Muscle of back (tissue), 13 donors: ENCODE measurements at places on chromosomes 4 and X.

- peak; percentile 59 for DNase-seq
These were observed 78.3 kb upstream of the ATXN3L start for GRCh38 chrX:13397878-13398818.

GRCh38 chr4:37839426-37839825, 12.9 kb downstream of the PGM2 start:
- DNase-seq = no peak

DNA sequence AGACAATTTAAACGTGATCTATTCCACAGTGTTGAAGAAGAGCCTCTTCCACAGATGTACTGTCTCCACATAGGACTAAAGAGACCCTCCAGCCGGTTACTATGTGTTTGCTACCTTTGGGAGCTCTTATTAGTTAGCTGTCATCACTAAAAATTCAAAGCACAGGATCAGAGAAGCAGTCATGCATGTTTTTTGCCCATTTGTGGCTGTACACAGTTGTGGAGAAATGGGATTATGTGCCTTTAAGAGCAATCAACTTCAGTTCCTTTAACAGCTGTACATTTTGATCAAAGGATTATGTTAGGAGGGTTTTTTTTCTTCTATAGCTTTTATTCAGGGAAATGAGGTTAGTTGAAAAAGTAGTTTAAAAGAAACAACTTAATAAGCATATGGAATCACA, 149.0 kb upstream of the SPOCK3 start:
- DNase-seq = no peak

DNA sequence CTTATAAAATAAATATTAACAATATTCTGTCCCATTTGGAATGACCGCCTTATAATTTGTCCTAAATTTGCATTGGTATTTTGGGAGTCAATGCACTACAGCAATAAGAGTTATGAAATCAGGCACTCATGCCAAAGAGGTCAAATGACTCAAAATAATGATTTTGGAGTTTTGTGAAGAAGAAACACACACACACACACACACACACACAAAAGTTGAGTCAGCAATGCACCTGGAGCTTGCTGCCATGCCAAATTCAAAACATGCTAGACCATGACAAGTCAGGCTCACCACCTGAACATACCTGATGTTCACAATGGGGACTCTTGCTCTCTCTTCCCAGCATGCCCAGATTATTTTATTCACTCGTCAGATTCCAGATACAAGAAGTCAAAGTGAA, 56.7 kb downstream of the PROM1 start:
- no peak for DNase-seq

- DNase-seq = peak; percentile 76
These were observed 3.5 kb upstream of the SLIT2 start for GRCh38 chr4:20248155-20248558.

- DNase-seq = no peak
These were observed 32.0 kb upstream of the MBNL3 start for GRCh38 chrX:132520792-132521191.

GRCh38 chr4:23382879-23383278, 507.0 kb downstream of the PPARGC1A start:
- DNase-seq = no peak
